ENCODE measurements at places on chromosomes 2 and 18.

DNA sequence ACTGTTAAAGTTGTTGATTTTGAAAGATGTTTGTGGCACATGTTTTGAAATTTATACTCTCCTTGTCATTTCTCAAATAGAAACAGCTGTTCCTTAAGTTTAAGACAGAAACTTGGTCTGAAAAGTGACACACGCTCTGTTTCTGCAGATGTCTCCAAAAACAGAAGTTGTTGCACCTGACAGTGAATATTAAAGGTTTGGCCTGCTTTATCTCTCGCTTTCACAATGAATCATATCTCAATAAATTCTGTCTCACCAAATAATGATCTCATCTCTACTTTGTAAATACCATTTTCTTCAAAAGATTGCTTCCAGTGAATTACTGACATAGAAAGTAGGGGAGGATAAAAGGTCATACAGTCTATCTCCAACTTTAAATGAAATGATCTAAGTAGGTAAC, 294.9 kb upstream of the SYT4 start:
- no peak for DNase-seq

GRCh38 chr18:50091509-50092244, 103.3 kb downstream of the MYO5B start:
- DNase-seq: no peak

DNA sequence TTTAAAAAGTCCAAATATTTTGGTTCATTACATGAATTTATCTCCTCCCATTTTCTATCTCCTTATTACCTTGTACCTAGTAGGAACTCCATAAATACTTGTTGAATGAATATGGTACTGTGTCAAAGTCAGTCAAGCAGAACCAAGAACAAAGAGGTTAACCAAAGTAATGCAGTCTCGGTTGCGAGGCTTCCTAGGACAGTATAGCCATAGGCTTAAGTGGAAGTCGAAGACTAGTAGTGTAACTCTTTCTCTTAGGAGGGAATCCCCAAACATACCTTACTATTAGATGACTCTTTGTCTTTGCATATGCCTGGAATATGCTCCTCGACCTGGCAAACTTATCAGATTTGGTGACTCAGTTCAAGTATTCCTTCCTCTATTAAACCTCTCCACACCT, 4.8 kb downstream of the LIPT1 start:
- peak; percentile 54 for DNase-seq

GRCh38 chr2:31828891-31829290, 181.9 kb downstream of the MEMO1 start:
- peak; percentile 77 for DNase-seq

DNA sequence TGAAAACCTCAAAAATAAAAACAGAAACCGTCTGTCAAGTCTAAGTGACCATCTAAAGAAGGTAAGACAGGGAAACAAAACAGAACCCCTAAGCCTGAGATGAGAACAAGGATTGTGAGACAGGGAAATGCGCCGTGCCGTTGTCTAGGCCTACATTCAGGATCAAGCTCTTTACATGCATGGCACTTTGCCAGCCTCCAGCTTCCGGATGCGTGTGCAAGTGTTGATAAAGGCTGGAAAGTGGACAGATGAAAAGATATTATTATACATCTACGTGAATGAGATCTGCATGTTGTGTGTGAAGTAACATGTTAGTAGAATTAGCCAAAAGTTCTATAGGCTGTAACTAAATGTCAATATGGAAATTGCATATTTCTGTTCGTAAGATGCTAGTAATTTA, 28.6 kb upstream of the TMEM87B start:
- no peak for DNase-seq

- DNase-seq: no peak
Measured at GRCh38 chr2:10139536-10139935, 17.0 kb downstream of the RRM2 start.

GRCh38 chr2:176383836-176384442, 114.7 kb downstream of the MTX2 start:
- no peak for DNase-seq

DNA sequence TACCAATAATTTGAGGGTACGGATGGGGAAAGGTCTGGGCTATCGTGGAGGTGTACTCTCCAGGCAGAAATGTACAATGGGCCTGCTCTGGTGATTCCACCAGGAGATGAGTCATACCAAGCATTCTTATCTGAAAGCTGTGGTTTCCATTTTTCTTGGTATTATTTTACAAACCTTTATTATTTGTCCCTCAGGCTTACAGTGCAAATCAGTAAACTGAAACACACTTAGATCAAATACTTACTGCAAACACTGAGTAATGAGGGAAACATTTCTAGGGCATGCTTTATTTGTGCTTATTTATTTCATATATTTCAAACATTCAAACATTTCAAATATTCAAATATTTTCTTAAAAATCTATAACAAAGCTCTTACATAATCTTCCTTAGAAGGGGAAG, 319.8 kb downstream of the RND3 start:
- DNase-seq: peak; percentile 80

DNA sequence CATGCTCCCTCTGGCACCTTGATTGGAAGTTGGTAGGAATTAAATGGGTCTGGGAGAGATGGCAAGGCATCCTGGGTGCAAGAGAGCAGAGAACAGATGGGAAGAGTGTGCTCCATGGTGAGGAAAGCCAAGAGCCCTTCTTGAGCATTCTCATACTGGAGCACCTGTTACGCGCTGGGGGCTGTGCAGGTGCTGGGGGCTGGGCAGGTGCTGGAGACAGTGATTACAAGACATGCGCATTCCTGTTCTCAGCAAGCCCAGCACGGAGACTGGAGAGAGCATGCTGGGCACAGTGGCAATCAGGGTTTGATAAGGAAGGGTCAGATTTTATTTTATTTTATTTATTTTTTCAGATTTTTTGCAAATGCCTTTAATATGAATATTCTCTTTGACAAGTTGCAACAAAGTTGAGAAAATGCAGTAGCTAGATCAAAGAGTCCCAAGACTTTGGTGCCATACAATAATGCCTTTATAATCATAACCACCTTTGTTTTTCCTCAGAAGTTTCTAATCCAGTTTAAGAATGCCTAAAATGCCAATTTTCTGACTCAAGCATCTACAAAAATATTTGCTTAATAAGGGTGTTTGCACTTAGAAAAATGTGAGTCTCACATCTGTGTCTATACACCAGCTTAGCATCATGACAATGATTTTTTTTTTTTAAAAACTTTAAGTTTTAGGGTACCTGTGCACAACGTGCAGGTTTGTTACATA, 193.3 kb downstream of the RNF152 start:
- no peak for DNase-seq

GRCh38 chr2:12620759-12621158, 96.0 kb upstream of the TRIB2 start:
- DNase-seq: no peak

GRCh38 chr2:165691615-165692014, 102.4 kb downstream of the GALNT3 start:
- DNase-seq: no peak

DNA sequence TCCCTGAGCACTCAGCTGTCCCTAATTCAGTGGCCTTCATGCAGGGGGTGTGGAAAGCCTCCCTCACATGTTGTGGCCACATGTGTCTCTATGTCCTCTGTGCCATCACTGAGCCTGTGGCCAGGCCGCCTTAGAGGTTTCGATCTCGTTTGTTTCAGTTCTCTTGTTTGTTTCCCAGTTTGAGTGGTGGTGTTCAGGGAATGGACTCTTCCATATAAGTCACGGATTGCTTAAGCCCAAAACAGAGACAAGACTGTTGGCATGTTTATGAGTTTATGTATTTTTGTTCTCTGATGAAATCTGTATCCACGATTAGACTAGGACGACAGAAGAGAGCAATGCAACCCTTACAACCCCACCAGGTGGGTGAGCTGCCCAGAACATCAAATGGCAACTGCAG, 134.5 kb downstream of the CCBE1 start:
- DNase-seq: no peak

DNA sequence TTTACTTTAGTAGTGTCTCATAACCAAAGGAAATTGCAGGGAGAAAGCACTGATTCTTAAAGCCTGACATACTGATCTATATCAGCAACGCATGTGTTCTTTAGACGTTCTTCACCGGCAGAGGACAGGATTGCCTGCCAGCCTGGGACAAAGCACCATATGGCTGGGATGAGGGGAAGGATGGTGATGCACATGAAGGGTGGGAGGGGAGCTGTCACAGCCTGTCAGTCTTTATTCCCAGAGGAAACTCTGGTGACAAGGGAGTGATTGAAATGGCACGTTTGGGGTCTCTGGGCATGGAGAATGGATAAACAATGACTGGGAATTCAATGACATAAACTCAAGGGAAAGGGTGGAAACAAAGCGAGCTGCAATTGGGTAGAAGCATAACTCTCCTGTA, 808.1 kb downstream of the DCC start:
- DNase-seq: no peak

- DNase-seq: no peak
Measured at GRCh38 chr2:1136846-1137245, 186.2 kb downstream of the SNTG2 start.

DNA sequence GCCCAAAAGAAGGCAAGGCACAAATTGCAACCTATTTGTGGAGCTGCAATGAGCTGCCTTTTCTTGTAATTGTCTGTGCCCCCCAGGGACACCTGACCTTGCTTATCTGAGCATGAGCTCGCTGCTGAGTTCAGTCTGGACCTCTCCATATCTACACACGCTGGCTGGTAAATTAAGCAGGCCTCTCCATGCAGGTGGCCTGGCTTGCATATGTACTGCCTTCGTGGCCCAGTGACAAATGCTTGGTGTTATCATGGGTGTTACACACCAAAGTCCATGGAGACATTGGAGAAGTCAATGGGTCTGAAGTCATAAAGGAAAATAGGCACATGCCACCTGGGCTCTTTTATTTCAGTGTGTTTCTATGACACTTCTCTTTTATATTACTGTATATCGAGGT, 121.2 kb downstream of the IRS1 start:
- no peak for DNase-seq

DNA sequence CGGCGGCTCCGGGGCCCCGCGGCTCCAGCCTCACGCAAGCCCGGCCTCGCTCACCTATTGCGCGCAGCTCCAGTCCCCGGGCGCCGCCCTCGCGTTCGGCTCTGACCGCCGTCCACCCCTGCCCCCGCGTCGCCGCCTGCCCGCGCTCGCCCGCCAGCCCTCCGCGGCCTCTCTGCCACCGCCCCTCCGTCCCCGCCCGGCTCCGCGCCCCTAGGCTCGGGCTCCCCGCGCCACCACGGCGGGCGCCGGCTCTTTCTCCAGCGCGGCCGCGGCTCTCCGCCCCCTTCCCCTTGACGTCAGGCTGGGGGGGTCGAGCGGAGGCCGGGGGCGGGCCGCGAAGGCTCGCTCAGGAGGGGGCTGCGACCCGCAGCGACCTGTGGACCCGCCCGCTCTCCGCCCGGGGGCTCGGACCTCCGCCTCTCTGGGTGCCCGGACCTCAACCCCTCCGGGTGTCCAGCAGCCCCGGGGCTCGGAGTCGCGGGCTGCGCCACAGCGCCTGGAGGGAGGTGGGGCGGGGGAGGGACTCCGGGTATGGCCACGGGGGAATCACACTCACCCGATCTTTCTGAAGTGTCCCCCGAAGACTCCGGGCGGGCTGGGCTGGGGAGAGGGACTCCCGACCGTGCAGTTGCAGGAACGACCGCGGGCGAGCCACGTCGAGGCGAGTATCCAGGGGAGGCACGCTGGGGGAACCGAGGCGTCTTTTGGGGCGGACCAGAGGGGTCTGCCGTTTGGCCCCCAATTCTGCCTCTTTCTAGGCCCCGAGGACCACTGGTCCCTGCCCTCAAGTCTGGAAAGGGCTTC, at the start of gene SEMA4C:
Gene SEMA4C (minus strand): TSS at position 259 of the 804 bp plus-strand sequence. CDS start 2,194 bp downstream, outside the sequence.
- no peak for DNase-seq

DNA sequence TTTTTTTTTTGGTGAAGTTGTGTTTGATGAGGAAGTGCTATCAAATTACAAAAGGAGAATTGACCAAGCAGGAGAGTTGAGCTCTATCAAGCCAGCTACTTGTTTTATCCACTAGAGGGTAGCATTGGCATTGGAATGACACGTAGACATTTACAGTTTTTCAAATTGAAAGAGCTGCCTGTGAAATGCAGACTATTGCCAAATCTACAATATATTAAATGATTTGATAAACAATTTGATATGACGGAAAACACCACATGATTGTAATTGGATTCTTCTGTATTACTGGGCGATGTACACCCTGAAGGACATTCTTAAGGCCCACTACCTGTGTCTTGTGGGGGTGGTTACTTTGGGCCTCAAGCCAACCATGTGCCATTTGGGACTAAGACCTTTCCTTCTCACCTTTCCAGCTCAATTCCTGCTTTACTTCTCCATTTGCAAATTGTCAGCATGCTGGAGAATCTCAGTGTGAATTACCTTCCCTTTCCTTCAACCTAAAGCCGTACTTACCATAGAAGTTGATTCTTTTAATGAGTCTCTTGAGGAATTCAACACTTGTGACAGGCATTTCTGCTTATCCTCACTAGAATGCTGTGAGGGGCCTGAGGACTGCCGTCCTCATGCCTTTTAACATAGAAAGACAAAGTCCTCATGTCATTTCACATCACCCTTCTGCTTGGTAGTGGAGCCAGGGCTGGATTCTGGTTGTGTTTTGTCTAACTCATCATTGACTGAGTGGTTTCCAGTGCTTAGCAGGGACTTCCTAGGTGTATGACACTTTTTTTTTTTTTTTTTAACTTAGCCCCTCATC, 134.8 kb upstream of the THUMPD2 start:
- DNase-seq: peak; percentile 42

GRCh38 chr2:157843935-157844334, 32.2 kb downstream of the ACVR1 start:
- no peak for DNase-seq

GRCh38 chr18:79881695-79882094, 69.8 kb downstream of the SLC66A2 start:
- DNase-seq: no peak

DNA sequence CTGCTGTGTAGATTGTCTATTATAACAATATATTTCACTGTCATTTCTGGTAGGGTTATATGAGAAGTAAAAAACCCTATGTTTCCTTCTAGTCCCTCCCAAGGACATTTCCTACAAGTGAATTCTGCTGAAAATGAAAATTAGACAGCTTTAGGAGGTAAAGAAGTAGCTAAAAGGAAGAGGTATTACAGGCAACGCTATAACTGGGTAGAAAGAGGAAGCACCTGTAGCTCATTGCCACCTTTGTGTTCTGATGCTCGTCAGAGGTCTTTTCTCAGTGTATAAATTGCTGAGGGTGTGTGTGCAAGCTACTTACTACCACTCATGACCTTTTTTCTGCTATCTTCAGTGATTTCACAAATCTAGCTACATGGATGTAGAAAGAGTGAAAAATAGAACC, 1.4 kb downstream of the DNAJC10 start:
- no peak for DNase-seq

- DNase-seq: no peak
Measured at GRCh38 chr2:159546716-159547430, 69.5 kb downstream of the BAZ2B start.

- peak; percentile 20 for DNase-seq
Measured at GRCh38 chr2:203623661-203624060, 82.8 kb upstream of the CD28 start.

- DNase-seq: no peak
Measured at GRCh38 chr2:118710481-118710880, 137.0 kb downstream of the EN1 start.

- DNase-seq: peak; percentile 41
Measured at GRCh38 chr18:21330122-21330701, 88.2 kb downstream of the GREB1L start.

DNA sequence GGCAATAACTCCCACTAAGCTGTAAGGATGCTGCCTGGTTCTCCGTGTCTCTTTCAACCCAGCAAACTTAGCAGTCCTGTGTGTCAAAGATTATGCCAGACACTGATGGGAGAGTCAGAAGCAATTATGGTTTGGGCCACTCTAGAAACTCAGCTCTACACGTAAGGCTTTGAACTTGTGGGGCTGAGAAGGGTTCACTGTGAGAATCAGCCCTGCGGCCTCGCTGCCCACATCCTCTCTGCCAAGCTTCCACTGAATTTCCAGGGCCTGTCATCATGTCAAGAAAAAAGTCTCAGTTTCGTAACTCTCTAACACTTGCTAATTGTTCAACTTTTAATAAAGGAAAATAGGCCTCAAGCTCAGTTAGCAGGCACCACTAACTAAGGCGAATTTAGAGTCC, 308.8 kb upstream of the LYPD1 start:
- DNase-seq: no peak
